Activated CD4-positive, alpha-beta T cell treated with anti-CD3 and anti-CD28 coated beads, Interleukin-2, amount 10 ng/mL, durations not matched to agents 7 days and 5 days (primary cell): ENCODE measurements at places on chromosomes 13 and 19. TPM values are rescaled to one million over a fixed set of nuclear protein-coding genes. Genes with fewer than 3 reads are reported as not detected.
A peak's percentile ranks its signal among the peaks of the same experiment; 100 is the strongest.

BEST2 gene
- not detected for total RNA-seq

JAK3 gene
- total RNA-seq: 176 TPM

DNA sequence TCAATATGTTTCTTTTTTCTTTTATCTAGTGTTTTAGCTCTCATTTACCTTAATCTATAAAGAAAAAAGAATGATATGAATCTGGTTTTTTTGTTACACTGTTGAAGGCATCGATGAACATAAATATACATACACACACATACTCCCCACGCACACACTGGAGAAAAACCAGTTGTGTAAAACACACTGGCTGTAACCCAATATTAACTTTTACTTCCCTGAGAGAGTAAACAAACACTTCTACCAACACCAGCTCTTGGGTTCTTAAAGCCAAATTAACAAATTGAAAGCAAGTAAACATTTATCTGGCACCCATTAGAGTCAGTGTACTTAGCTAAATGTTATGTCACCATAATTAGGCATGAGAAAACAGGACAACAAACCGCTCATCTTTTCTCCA, 145.7 kb downstream of the ABCC4 start:
- DNase-seq: no peak

DNA sequence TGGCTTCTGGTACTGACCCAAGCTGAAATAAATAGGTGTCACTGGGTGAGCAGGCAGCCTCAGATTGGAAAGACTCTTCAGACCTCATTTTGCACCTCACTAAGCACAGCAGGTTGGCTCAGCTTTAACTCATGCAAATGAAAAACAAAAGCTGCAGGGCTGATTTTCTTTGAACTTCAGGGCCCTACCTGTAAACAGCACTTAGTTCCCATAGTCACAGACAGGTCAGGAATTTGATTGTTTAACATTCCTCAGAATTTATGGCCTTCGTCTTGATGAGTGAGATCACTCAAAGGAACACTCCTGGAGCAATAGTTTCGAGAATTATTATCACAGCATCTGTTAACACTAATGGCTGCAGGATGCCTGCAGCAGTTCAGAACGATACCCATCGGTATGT, 718.5 kb downstream of the EFNB2 start:
- no peak for DNase-seq

GRCh38 chr13:33776239-33776881, 41.6 kb upstream of the RFC3 start:
- no peak for DNase-seq

DNA sequence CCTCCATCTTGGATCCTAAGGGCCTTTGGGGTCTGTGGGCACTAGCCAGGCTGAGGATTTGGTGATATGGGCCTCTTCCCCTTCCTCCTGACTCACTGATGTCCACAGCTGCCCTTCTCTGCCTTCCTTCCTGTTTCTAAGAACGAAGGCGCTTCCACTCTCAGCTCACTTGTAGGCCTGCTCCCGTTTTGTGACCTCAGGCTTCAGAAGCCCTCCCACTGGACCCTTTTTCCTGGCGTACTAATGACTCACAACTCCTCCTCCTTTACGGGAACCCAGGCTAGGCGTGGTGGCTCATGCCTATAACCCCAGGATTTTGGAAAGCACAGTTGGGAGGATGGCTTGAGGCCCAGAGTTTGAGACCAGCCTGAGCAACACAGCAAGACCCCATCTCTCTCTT, 55.6 kb downstream of the TMED1 start:
- no peak for DNase-seq

- DNase-seq: no peak
Observed at GRCh38 chr13:93875547-93875946, 603.9 kb downstream of the DCT start.

GRCh38 chr19:5990289-5990797, 12.4 kb upstream of the RANBP3 start:
- DNase-seq: no peak

GRCh38 chr19:51916167-51916566, 11.1 kb upstream of the ZNF613 start:
- DNase-seq: no peak

DNA sequence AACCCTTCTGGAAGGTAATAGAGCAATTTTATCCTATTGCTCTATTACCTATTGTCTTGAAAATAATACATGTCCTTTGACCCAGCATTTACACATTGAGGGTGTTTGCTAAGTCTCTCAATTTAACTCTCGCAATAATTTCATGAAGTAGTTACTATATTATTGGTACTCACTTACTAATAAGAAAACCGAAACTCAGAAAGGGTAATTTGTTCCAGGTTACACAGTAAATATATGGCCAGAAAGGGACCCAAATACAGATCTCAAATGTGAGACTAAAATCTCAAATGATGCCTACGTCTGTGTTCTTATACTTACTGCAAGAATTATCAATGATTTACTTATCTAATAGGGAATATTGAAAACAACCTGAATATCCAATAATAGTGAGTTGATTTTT, 29.7 kb upstream of the FAM216B start:
- DNase-seq: no peak

MUC16 gene
- total RNA-seq: not detected

TICAM1 gene
- 18.6 TPM for total RNA-seq

ZNF613 gene
- total RNA-seq: 10.6 TPM

DNA sequence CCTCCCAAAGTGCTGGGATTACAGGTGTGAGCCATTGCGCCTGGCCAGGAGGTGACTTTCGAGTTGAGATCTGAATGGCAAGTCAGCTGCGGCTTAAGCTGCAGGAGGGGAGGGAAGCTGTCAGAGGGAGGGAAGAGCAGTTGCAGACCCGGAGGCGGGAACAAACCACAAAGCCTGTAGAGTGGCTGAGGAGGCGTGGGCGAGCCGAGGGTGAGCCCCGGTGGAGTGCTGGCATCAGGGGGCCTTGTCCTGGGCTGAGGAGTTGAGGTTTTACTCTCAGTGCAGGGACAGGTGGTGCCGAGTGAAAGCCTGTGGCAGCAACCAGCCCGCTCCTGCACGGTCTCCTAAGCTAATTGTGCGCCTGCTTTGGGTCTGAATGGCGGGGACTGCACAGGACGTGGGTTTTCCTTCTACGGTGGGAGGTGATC, 24.2 kb downstream of the PPP1R37 start:
- DNase-seq: peak; percentile 48

DNA sequence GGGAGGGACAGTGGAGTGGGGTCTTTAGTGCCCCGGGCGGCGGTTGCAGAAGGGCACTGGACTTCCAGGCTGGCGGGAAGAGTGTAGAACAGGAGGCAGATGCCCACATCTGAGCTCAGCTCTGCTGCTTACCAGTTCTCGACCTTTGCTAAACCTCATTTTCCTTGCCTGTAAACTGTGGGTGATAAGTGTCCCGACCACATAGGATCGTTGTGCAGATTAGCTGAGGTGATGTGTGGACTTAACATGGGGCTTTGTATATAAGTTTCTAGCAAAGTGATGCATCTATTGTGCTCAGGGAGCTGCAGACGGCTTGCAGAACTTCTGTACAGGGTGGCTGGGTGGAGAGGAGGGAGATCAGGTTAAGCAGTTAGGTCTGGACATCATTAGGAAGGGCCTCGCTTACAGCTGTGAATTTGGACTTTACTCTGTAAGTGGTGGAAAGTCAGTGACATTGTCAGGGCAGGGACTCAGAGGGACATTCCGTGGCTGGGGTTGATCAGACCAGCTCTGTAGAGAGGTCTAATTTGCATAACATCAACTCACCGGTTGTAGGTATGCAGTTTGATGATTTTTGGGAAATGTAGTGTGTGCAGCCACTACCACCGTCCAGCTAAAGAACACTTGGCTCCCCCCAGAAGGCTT, 70.0 kb downstream of the SPATA13 start:
- DNase-seq: no peak

DNA sequence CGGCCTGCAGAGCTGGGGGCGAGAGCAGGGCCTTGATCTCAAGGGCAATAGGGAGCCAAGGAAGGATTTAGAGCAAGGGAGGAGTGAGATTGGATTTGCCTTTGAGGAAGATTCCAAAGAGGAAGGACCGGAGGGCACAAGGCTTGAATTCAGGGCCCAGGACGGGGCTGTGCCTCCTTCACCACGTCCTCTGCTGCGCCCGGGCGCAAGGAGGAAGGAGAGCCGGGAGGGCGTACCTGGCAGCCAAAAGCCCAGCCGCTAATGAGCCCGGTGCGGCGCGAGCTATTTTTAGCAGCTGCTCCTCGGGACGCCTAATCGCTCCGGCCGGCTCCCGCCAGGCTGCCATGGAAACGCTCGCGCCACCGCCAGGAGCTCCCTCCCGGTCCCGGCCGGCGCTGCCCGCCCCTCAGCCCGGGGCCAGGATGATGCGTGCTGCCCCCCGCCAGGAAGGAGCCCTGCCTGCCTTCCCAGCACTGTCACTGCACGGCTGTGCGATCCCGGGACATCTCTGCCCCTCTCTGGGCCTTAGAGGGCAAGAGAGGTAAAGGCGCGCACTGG, 31.3 kb downstream of the TINCR start:
- DNase-seq: no peak

DNA sequence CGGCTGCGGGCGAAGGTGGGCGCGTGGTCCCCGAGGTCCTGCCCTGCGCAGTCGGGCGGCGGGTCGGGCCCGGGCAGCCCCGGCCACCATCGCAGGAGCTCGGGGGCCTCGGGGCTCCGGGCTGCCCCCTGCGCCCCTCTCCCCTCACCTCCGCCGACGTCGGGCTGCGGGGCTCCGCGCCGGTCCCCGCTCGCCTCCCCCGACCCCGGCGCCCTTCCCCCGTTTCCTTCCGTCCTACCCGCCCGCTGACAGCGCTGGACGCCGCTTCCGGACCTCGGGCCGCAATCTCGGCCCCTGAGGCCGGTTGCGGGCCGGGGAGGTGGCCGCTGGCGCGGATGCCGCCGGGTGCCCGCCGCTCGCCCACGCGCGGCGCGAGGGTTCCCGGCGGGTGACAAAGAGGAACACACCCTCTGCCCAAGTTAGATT, 720 bp downstream of the FARP1 start:
- no peak for DNase-seq

ZNF442 gene
- 0.50 TPM for total RNA-seq

DNA sequence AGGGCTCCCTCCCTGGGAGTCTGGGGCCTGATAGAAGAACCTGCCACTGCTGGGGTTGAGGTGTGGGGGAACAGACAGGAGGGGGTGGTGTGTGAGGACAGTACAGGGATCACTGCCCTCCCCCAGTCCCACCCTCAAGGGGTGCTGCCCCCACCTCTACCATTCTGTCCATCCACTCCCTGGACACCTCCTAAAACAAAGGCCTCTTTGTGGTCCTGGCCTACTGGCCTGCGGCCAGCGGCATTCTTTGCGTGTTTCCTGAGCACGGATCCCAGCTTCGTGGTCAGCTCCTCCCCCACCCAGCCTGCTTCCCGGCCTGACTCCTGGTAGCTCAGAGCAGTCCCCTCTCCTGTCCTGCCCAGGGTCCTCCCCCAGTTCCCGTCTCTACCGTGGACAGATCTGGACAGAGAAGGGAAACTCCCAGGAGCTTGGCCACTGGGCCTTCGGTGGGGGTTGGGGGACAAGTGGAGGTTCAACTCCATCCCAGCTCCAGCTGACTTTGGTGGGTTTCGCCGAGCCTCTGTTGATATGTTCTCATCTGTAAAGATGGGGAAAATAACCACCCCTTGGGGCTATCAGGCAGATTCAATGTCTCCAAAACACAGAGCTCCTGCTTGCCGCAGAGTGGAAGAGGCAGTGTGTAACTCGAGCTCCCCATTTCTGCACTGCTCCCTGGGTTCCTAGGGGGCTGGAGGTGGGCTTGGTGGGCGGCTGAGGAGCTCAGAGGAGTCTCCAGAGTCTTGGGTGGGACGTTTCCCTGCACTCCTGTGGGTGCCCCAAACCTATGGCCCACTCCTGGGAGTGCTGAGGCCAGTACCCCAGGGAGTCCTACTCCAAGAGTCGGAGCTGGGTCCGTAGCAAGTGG, 48.7 kb downstream of the LYL1 start:
- no peak for DNase-seq

ZNF560 gene
- total RNA-seq: not detected

- peak; percentile 62 for DNase-seq
Observed at GRCh38 chr19:2475018-2475701, 767 bp upstream of the GADD45B start.

- DNase-seq: no peak
Observed at GRCh38 chr19:47641891-47642485, 33.1 kb downstream of the BICRA start.

- no peak for DNase-seq
Observed at GRCh38 chr13:27980280-27980998, 8.1 kb downstream of the URAD start.

DNA sequence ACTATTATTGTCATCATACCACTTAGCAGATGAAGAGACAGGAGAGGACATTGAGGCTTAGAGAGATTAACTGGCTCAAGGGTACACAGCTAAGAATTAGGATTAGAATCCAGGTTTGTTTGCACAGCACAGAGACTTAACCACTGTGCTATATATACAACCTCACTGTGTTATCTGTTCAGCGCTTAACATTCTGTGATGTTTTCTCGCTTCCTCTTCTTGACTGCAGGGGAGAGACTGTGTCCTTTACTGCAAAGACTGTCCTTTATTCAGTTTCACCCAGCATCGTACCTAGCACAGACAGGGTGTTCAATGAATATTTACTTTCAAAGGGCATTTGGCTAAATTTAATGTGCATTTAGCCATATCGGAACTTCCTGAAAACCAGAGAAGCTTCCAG, 54.9 kb upstream of the PCDH8 start:
- no peak for DNase-seq

ZNF579 gene
- total RNA-seq: 7.0 TPM

DNA sequence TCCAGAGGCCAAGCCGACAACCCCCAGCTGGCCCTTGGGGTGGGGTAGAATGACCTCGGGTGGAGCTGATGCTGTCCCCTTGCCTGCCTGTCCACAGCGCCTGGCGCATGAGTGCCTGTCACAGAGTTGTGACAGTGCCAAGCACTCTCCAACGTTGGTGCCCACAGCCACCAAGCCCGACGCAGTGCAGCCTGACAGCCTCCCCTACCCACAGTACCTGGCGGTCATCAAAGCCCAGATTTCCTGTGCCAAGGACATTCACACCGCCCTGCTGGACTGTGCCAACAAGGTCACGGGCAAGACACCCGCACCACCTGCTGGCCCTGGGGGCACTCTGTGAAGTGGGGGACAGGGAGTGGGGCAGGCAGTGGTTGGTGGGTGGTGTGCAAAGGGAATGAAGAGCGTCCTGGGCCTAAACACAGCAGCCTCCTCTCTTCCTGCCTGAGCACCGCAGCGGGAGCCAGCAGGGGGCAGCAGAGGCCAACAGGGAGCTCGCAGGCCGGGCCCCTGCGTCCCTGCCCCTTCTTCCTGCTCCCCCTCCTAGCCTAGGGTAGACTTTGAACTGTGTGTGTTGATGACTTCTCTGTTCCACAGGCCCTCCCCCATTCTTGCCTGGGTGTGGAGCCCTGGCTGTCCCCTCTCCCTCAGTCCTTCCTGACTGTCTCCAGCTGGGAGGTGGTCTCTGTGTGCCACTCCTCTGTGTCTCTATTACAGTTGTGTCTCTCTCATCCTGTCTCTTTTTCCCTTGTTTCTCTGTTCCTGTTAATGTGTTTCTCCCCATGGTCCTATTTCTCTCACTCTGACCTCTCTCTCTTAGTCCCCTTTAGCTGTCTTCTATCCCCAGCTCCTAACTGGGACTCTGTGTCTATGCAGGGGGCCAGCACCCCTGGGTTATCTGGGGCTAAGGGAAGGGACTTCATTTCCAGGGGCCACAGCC, 6.5 kb downstream of the MED29 start:
- peak; percentile 94 for DNase-seq

IGSF23 gene
- total RNA-seq: not detected

SPRED3 gene
- 1.2 TPM for total RNA-seq

C5AR2 gene
- 0.37 TPM for total RNA-seq
